ENCODE measurements at places on chromosomes 3 and 15.

DNA sequence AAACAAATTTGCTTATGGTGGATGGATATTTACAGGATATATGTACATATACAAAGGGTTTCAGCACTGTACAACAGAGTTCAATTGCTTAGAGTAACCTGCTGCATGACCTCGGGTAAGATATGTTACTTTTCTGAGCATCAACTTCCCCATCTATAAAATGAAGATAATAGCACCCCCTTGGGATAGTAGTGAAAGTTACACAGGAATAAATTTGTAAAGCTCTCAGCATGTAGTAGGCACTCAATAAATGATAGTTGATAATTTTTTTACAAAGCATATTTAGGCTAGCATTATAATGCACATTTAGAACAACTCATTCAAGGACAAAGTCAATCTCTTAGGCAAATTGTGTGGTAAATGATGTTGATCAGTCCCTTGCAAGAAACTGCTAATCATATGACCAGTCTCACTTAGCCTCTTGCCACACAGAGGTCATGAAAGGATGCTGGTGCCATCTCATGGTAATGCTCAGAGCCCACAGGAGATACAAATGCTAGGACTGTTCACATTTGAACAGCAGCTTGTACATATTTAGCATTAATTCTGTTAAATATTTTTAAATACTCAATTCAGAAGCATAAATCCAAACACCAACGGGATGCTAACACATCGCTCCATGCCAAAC is 123.9 kb downstream of the MAGI1 start:
- no peak for DNase-seq

GRCh38 chr15:45714590-45715488 is 80.0 kb downstream of the SQOR start:
- DNase-seq = peak; percentile 32

DNA sequence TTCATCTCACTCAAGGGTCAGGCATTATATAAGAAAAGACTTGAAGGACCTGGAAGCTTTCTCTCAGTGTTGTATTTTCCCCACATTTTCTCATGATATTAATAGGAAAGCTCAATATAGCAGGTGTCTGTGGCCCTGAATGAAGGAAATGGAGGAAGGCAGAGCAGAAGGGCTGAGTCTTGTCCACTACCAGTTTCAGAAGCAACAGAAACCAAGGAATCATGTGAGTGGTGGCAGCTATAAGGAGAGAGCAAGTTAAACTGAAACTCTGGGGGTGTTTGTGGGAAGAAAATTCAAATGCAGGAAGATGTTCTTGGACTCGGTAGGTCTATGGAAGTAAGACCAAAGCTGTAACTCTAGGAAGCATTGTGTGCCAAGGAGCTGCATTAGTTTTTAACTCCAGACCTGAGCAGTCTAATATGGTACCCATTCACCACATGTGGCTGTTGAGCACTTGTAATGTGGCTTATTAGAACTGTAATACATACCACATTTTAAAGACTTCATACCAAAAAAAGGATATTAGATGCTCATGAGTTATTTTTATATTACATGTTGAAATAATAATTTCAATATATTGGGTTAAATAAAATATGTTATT is 278.8 kb upstream of the GADL1 start:
- DNase-seq = no peak

GRCh38 chr3:195307711-195308110 is 36.8 kb upstream of the XXYLT1 start:
- DNase-seq = no peak

GRCh38 chr3:197222937-197223370 is 75.5 kb downstream of the DLG1 start:
- DNase-seq = no peak

DNA sequence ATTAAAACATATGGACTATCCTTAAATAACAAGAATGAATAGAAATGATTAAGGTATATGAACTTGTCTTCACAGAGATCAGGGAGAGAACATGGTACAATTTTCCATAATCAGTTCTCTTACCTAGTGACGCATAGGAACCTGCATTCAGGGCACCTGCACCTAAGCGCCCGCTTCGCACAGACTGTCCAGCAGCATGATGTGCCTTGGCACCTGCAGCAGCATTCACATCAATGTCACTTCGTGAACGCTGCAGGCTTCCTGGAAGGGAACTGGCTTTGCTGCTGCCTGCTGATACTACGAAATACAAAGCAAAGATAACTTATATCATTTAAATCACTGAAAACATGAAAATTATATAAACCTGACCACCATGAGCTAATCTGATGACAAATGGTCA is 115.2 kb downstream of the CLASP2 start:
- DNase-seq = no peak

DNA sequence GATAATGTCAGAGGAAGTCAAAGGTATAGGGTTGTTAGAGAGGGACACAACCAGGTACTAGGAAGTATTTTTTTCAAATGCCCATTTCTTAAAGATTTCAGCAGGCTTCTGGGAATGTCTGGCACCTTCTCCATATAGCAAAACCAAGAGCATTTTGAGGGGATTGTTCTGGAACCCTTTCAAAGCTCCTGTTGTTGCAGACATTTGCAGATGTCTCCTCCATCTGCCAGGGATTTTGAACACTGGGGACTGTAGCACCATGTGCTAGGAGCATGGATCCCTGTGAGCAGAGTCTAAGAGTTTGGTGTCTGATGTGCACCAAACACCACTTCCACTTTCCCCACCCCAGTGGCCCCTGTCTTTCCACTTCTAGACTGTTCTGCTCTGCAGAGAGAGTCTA is 206.0 kb upstream of the KBTBD8 start:
- no peak for DNase-seq

GRCh38 chr3:119149484-119149883 is 3.5 kb downstream of the TEX55 start:
- DNase-seq = no peak

GRCh38 chr15:67967871-67968431 is 86.2 kb upstream of the PIAS1 start:
- DNase-seq = peak; percentile 81

All from putamen (tissue), 1 donor.